Activated naive CD4-positive, alpha-beta T cell (primary cell): ENCODE measurements at places on chromosomes 2 and 18.

DNA sequence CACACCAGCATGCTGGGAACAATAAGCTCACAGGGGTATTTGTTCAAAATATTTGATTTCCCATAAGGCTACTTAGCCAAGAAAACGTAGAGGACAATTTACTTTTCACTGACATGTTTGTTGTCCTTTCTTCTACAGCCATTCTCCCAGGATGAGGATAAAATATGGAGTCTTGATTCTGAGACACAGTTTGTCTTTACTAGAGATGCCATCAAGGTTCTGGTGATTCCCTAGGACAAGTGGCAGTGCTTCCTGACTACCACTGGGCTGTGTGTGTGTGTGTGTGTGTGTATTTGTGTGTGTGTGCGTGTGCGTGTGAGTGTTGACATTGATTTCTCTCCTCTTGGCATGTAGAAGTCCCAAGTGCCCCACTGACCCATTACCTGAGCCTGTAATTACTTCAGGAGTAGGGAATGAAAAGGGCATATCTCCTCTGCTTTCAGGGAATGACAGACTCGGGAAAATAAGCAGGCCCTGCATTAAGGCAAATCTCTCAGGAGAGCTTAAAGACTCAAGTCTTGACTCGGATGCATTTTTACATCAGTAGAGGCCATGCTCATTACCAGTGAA, 761.6 kb downstream of the DCC start:
- DNase-seq: no peak

DNA sequence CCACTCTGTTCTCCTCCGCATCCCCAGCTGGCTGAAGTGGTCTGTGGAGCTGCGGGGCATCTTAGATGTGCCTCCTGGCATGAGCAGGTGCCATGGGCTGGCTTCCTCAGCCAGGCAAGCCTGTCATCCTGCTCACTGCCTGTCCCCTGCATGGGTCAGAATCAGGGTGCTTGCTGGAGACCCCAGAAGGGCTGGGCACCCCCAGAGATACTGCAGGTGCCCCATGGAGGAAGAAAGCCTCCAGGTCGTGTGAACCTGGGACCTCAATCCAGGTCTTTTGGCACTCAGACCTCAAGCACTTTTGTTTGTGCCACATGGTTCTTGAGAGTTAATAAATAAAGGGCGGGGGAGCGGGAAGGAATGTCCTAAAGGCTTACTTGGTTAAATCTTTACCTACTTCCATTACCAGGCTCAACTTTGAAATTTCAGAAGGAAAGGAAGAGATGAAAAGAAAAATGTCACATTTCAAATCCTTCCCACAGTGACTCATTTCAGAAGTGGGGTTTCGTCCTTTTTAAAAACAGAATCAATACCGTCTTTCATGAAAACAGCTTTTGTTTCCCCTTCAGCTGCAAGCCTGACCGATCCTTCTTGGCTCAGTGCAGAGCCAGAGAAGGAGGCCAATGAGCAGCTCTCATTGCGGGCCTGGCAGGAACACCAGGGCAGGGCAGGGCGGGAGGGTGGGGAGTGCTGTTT, 69.9 kb downstream of the RHOB start:
- no peak for DNase-seq

DNA sequence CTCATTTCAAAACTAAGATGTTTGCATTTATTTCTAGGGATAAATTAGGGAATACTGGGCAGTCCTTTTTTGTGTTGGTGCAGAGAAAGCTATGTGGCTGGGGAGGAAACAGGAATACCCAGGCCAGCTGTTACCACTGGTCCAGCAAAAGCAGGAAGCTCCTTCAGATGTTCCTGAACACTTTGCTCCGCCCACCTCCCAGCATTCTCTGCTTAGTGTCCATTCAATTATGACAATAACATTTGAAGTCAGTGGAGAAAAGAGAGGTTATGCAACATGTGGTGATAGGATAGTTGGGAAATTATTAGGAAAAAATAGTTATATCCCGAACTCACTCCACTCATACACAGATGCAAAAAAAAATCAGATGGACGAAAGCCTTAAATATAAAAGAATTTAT, 22.1 kb upstream of the ARPC2 start:
- no peak for DNase-seq

DNA sequence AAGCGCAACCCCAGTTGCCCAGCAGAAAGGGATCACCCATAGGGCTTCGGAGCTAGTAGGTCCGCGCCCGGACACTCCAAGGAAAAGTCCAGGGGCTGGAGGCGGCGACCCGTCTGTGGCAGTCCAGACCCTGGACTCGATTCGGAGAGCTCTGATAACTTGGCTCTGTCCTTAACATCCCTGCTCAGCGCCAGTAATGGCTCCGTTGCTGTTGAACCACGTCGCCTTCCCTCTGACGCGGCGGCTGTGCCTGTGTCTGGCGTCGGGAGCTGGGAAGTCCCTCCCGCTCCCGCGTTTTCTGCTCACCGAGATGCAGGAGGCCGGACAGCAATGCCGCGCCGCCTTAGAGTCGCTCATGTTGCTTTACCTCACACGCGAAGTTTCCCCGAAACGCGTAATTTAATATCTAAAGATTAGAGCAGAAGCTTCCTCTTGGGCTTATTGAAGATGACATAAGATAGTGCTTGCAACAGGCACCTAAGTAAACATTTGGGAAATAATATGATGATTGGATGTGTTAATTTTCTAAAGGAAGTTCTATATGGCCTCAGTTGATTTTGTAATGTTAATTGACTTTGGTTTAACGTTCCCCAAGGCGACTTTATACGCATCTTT, 1.3 kb upstream of the ZBTB14 start:
- DNase-seq: peak; percentile 40

DNA sequence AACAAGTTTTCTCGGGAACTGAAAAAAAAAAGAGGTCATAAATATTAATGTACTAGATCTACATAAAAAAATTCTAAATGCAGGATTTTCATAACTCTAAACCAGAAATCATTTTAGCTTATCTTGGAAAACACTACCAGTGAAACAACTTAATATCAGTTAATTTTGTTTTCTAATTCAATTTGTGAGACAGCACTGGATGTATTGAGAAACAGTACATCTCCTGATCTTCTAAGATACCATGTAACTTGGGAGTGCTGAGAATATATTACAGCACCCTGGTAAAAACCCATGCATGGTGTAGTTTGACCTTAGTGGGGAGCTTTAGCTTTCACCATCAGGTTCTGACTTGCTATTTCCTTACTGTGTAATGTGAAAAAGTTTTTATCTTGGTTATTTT, 129.6 kb downstream of the NRXN1 start:
- DNase-seq: no peak

- DNase-seq: no peak
These were observed 453.7 kb upstream of the CELF4 start for GRCh38 chr18:38019292-38019691.
